Left lobe of liver (tissue), 2 donors: ENCODE measurements at places on chromosomes 7 and 10. TPM values are rescaled to one million over a fixed set of nuclear protein-coding genes. Genes with fewer than 3 reads are reported as not detected.

Gene CRTAC1
- total RNA-seq: 0.28 TPM

Gene MRPS17
- total RNA-seq: 9.5 TPM

GRCh38 chr7:95906851-95907250 is 134.5 kb downstream of the DYNC1I1 start:
- DNase-seq: no peak

DNA sequence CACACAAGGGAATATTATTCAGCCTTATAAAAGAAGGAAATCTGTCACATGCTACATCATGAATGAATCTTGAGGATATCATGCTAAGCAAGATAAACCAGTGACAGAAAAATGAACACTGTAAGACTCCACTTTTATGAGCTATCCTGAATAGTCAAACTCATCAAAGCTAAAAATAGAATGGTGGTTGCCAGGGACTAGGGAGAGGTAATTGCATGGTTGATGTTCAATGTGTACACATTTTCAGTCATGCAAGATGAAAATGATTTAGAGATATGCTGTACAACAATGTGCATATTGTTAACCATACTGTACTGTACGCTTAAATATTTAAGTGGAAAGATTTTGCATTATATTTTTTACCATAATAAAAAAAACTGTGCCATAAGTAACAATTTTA is 1349.1 kb downstream of the XPNPEP1 start:
- no peak for DNase-seq

GRCh38 chr10:113369365-113369694 is 183.5 kb upstream of the HABP2 start:
- DNase-seq: no peak

DNA sequence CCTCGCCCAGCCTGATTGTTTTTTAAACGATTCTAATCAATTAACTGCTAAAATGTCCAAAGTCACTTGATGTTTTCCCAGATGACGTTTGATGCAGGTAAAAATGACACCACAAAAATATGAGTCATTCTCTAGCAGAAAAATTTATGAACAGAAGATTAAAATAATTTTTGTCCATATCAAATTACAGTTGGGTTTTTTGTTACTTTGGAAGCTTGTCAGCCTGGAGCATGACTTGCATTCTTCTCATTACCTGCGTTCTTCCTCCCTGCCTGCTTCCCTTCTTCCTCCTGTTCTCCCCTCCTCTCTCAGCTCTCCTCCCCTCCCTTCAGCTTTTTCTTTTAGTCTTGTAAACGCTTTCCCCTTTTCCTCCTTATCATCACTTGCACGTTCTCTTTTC is 18.7 kb downstream of the IL15RA start:
- no peak for DNase-seq
